Cerebellar cortex (tissue), 1 donor: ENCODE measurements at places on chromosomes 7 and 10.

DNA sequence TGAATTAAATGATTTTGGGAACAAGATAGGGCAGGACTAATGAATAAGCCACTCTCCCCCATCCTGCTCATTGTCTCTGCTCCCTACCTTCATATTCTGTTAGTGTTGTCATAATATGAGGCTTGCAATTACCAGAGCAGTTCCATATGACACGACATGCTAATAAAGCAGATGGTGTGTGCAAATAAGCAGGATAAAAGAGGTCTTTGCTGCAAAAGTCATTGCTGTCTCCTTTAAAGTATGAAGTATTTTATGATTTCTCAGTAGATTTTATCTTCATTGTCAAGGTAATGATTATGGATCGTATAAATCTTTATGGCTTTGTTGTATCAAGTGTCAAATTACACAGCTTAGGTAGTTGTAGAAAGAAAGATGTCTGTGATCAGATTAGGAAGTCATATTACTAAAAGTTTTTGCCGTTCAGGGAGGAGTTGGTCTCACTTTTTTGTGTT, 114.8 kb downstream of the SDK1 start:
- DNase-seq: no peak

DNA sequence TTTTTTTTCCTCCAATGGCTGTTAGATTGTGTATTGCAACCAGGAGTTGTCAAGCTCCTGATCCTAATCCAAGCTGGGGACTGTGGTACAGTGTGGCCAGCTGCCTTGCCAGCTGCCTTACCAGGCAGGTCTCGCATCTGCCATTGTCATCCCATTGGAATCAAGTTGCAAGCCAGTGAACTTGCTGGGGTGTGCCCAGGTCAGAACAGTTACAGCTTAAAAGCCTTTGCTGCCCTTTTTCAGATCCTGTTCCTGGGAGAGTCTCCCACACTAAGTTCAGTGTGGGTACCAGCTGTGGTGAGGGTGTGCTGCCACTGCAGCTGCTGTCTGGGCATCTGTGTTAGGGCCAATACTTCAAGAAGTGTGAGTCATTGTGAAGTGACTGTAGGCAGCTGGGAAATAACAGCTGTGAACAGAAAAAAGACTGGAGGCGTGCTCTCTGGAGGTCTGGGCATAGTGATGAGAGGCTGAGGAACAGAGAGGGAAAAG, 72.8 kb downstream of the CCNY start:
- DNase-seq: no peak

DNA sequence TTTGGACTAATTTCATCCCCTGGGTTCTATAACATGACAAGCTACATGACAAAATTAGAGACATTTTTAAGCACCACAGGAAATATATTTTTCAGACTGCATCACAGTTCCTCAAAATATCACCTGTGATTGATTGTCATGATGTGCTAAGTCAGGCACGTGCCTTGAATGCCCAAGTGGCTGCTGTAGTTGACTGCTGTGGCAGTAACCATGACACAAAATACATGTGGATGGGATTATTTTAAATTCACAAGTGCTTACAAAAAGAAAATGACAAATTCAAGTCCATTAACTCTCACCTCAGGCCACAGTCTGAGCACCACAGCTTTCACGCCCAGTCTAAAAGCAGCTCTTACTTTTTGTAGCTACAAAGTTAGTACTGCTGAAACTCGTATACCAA, 45.5 kb downstream of the TNPO3 start:
- DNase-seq: no peak

DNA sequence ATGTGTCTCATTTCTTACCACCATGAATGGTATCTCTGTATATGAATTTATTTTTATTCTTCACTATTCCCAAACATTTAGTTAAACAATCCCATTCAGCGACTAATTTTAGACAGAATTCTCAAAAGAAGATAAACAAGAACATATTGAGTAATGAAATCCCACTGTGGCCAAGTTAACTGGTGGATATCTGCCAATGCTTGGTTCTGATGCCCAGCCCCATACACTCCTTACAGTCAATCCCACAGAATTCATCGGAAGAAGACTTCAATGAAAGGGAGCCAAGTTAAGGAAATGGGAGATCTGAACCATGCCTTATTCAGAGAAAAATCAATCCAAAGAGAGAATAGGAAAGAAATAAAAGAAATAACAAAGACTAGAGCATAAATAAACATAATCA, 518.0 kb downstream of the XPNPEP1 start:
- DNase-seq: no peak

DNA sequence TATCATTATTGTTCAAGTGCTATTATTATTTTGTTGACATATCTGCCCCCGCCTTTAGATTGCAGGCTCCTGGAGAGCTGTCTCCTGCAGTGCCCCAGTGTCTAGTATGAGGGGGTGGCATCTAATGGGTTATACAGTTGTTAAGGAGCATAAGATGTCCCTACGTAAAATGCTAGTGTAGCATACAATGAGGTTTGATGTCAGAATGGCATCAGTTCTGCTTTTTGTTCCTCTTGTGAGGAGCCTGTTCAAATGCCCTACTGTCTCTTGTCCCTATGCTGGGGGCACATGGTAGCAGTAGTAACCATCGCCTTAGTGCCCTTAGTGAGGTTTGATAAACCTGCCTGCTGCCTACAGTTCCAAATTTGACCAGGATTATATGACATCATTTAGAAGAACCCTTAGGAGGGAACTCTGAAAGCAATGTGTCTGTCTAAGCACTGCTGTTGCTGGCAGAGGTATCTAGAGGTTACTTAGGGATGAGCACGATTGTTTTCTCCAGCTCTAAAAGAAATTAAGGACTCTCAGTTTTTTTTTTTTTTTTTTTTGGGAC, 9.7 kb downstream of the CREM start:
- no peak for DNase-seq

DNA sequence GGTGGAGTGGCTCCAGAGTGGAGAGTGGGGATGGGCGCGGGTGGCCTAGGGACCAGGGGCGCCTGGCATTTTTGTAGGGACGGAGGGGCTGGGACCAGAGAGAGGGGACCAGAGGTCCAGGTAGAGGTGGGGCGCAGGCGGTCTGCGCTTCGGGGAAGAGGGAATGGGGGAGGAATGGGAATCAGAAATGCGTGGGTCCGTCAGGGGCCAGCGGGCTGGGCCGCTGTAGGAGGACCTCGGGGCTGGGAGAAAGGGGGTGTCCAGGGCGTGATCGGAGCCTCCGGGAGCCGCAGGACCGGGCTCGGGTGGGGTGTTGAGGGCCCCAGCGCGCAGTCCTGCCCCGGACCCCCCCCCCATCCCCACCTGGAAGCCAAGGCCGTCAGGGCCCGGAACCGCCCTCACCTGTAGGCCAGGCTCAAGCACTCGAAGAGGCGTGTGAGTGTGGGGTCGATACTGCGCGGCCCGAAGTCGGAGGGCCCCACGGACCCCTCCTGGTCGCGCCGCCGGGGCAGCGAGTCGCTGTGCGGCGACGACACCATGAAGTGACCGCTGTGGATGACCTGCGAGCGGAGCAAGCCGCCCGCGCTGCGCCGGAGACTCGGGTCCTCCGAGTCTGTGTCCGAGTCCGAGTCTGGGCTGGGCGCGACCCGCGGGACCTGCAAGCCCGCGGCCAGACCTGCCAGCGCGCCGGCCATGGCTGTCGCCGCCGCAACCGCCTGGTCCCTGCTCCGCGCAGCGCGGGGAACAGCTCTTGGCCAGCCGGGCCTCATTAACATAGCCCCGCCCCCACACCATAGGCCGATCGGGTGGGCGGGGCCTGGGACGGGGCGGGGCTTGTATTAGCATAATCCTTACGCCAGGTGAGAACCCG, at the start of gene MLXIPL:
TSS of gene MLXIPL (minus strand) at position 725 of the 871 bp plus-strand sequence. CDS start at position 695, 30 bp downstream.
- DNase-seq: peak; percentile 87

GRCh38 chr7:28484606-28484935, 72.3 kb downstream of the CREB5 start:
- DNase-seq: no peak

- no peak for DNase-seq
These were observed 20.4 kb upstream of the ECHDC3 start for GRCh38 chr10:11721806-11722205.

DNA sequence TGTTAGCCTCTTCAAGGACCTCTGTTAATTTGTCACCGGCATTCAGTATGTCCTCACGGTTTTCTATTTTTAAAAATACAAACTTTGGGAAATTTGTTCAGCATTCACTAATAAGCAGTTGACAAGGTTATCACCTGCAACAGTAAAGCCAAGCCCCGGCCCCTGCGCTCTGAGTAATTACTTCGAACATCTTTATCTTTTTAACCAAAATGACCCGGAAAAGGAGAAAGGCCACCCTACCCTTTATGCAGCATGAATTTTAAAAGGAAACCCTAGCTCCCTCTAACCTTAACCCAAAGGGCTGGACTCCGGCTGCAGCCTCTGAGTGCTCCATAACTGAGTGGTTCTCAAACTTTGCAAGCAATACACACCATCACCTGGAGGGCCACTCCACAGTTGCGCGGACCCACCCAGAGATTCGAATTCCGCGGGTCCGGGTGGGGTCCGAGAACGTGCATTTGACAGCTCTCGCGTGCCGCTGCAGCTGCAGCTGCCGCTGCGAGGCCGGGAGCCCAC, 940 bp downstream of the NSMCE4A start:
- no peak for DNase-seq

DNA sequence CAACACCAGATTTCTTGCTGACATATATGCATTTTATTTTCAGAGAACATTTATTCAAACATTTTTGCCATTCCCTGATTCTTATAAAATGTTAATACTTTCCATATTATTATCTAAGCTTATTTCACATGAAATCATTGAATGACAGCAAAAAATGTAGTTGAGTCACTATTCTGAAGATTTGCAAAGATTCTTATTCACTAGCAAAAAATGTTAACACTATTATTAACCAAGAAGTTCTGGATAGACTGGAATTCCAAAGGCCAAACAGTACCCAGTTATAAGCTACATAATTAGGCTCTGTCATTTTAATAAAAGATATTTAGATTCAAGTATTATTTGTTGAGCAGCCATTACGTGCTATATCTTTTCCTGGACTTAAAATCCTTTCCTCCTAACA, 4.3 kb downstream of the GSTO2 start:
- no peak for DNase-seq

GRCh38 chr10:21364196-21365114, 161.0 kb downstream of the SKIDA1 start:
- peak; percentile 71 for DNase-seq

DNA sequence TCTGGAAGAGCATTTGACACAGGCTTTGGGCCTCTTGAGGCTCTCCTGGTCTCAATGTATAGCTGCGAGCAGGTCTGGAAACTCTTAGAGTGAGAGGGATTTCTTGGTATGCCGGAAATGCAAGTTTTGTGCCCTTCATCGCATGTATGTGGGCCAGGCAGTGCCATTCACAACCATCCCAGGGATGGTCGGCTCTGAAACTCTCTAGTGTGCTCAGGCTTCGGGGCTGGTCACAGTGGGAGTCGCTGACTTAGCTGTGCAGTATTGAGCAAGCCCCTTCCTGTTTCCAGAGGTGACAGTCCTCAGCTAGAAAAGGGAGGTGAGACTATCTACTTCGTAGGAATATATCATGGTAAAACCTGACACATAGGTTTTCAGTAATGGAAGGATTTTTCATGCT, 2.0 kb upstream of the AOAH start:
- DNase-seq: no peak

- no peak for DNase-seq
These were observed 304.3 kb downstream of the PTPRN2 start for GRCh38 chr7:158283016-158283974.

- DNase-seq: no peak
These were observed 251.2 kb upstream of the RHOBTB1 start for GRCh38 chr10:61195211-61195610.

- peak; percentile 55 for DNase-seq
These were observed 1.1 kb upstream of the GPER1 start for GRCh38 chr7:1086588-1087464.

GRCh38 chr10:70544431-70545340, 57.9 kb downstream of the PRF1 start:
- DNase-seq: no peak

GRCh38 chr10:76082232-76082631, 650.8 kb downstream of the LRMDA start:
- no peak for DNase-seq

DNA sequence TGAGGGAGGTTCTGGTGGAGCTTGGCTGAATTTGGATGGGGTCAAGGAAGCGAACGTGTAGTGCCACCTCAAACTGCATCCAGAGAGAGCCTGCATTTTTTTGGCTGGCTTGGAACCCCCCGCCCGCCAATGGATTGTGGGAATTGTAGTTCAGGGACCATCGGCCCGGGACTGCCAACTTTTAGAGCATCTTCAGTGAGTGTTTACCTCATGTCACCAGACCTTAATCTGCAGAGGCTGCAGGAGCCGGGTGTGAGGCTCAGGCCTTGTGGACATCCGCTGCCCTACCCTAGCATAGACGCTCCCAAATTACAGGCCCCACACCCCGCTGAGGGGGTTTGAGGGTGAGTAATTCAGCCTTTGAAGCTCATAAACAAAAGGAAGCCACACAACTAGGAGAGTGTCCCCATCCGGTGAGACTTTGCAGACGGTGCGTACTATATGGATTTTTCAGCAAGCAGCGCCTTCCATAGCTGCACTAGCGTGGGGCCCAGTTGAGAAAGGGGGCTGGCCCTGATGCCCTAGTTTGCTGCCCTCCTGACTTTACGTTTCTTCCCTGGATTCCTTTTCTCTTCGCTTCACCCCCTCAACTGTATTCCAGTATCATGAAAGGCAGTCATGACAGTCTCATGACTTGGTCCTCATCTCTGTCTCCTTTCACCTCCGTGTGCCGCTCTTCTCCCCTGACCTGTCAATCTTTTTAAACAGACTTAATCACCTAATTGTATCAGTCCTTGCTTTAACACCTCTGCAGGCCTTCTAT, 717 bp downstream of the CNPY4 start:
- DNase-seq: peak; percentile 91

GRCh38 chr7:115352375-115352774, 430.5 kb downstream of the MDFIC start:
- DNase-seq: no peak

- peak; percentile 17 for DNase-seq
These were observed 961.5 kb downstream of the KCNMA1 start for GRCh38 chr10:76675951-76676587.

- no peak for DNase-seq
These were observed 73.2 kb downstream of the AP3M1 start for GRCh38 chr10:74077416-74077815.

DNA sequence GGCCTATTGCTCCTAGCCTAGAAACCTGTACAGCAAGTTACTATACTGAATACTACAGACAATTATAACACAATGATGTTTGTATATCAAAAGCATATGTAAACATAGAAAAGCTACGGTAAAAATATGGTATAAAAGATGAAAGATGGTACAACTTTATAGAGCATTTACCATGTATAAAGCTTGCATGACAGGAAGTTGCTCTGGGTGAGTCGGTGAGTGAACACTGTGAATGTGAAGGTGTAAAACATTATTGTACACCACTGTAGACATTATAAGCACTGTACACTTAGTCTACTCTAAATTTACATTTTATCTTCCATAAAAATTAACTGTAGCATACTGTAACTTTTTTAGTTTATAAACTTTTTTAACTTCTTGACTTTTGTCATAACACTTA, 674.3 kb upstream of the ZWINT start:
- DNase-seq: no peak

DNA sequence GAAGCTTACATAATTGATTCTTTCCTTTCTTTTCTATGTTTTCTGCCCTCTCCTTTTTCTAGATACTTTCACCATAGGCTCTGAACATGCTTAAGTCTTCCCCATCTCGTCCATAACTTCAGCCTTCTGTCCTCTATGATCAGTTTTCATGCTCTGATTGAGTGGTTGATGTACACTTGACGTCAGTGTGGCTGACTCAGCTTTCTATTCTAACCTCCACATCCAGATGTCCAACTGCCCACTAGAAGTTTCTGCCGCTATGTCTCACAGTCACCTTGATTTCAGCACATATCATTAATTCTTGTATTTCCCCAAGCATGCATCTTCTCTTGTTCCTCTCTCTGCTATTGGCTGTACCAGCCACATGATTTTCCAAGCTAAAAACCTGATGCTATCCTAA, 15.0 kb downstream of the CDK14 start:
- no peak for DNase-seq
